Activated naive CD4-positive, alpha-beta T cell treated with anti-CD3 and anti-CD28 coated beads, Interleukin-2, amount 50 U/mL, for 72 hours (primary cell): ENCODE measurements at places on chromosomes 11 and 22. TPM values are rescaled to one million over a fixed set of nuclear protein-coding genes. Genes with fewer than 3 reads are reported as not detected.

The GLB1L3 gene
- total RNA-seq = 7.3 TPM

The GLYAT gene
- not detected for total RNA-seq

The GRIA4 gene
- not detected for total RNA-seq

- DNase-seq = no peak
Observed at GRCh38 chr11:3123305-3123704, 41.8 kb downstream of the OSBPL5 start.

DNA sequence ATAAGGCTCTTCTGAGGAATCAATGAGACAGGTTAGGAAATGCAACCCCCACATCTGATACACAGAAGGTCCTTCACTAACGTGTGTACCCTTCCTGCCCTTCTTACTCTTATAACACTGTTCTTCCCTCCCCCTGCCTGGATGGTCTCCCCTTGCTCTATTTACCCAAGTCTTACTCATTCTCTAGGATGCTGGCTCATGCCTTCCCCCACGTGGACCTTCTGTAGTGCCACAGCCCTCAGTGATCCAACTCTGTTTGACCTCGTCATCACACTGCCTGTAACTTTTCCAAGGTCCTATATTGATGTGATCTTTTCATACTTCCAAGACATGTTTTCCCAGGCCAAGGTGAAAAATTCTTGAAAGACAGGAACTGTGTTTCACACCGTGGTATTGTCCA, 79.8 kb downstream of the C11orf58 start:
- no peak for DNase-seq

GRCh38 chr11:14336507-14337503, 22.2 kb downstream of the RRAS2 start:
- DNase-seq = peak; percentile 10

DNA sequence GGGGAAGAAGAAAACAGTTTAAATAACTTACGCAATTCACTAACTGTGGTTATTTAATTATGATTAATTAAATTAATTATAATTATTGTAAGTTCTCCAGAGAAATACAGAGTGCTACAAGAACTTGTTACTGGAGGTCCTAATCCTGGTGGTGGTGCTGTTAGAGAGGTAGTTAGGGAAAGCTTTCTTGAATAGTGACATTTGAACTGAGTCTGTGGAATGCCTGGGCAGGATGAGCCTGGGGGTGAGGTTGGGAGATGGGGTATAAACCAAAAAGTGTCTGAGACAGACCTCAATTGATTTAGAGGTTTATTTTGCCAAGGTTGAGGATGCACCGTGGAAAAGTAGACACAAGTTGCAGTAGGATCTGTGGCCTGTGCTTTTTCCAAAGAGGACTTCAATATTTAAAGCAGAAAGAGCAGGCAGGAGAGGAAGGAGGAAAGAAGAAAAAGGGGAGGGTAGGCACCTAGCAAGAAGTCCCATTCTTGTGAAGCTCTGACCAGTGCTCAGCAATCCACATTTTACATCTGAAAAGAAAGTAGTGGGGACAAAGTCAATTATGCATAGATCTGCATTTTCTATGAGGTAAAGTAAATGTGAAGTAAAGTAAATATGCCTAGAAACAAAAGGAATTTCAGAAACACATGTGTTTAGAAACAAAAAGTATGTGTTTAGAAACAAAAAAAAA, 4.4 kb upstream of the ZNF202 start:
- no peak for DNase-seq
